Right ventricle myocardium superior (tissue), 1 donor: ENCODE measurements at places on chromosomes 2 and 18.

- DNase-seq = no peak
These were observed 190.3 kb upstream of the SLC8A1 start for GRCh38 chr2:40642237-40642636.

DNA sequence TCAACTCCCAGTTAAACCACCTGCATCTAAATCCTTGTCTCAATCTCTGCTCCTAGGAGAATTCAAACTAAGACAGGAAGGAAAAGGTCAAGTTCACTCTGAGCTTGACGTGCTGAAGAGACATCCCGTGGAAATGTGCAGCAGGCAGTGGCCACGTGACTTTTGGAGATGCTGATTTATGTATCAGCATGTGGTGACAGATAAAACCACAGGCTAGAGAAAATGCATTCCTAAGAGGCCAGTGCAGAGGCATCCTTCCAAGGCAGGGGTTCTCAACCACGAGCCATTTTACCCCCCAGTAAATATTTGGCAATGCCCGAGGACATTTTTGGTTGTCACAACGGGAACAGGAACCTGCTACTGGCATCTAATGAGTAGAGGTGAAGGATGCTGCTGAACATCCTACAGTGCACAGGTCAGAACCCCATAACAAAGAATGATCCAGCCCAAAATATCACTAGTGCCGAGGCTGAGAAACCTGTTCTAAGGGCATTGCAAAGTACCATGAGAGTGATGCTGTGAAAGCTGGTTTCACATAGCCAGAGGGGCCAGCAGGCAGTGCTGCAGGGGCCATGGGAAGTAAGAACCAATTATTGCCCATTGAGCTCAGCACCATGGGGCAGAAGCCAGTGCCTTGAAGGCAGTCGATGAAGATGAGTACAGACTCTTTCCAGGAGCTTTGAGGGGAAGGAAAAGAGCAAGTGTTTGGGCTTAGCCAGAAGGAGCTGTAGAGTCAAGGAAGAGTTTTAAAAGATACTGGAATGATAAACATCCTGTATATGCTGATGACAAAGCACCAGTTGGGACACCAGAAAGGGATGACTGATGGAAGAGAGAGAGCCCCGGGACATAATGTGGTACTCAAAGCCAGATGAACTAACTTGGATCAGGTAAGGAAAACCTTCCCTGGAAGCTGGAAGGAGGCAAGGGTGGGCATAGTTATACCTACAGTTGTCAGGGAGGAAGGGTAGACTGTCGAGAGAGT, 174.6 kb downstream of the HAUS1 start:
- no peak for DNase-seq

DNA sequence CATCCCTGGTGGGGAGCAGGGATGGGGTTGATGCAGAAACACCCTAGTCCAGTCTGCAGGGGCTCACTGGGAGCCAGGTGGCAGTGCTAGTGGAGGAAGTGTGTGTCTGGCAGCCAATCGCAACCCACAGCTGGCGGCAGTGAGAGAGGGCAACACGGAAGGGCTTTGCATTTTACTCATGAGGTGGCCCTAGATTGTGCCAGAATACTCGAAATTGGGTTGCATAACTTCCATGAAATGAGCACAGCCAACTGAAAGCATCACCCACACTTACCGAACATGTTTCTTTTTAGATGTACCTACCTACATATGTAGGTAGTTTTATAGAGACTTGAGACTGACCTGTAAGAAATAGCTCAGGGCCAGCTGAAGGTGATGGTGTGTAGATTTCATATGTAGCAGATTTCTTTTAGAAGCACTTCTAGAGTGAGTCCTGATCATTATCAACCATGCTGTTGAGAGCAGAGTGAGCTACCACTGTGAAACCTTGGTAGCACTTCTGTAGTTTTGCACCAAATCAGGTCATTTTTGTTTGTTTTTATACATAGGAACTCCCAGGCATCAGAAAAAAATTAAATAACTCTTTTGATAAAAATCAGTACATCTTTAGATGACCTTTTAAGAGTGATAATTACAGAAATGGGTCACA, 13.0 kb downstream of the IL18R1 start:
- no peak for DNase-seq

- no peak for DNase-seq
These were observed 15.9 kb downstream of the EFEMP1 start for GRCh38 chr2:55907686-55908085.

DNA sequence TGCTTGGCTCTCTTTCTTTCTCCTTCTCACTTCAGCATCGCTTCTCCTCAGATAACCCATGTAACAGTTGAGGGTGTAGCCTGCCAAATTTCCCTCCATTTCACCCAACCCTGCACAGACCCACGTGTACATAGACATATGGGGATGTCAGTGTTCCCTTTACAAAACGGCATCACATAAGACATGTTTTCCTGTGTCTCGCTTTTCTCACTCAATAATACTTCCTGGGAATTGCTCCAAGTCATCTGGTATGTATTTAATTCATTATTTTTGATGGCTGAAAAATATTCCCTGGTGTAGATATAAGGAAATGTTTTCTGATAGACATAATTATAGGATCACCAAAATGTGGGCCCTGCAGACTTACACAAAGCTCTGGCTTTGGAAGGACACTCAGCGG, 176.8 kb downstream of the LOXHD1 start:
- no peak for DNase-seq

GRCh38 chr2:73020657-73021370, 50.7 kb downstream of the SFXN5 start:
- DNase-seq = no peak

DNA sequence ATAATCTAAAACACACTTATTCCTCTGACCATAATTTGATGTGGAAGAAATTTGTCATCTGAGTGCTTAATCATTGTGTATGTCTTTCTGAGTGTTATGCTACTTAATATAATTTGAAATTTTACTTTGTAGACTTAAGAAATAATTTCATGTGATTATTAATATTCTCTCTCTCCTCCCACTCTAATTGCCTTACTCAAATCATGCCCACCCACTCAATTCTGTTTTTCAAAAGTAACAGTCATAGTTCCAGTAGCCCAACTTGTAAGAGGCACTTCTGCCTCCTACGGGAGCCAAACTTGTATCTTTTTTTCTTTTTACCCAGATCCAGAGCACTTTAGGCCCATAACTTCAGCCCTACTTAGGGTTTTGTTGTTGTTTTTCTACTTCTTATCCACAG, 18.5 kb upstream of the KYNU start:
- no peak for DNase-seq

GRCh38 chr2:12686708-12687283, 29.9 kb upstream of the TRIB2 start:
- DNase-seq = no peak

DNA sequence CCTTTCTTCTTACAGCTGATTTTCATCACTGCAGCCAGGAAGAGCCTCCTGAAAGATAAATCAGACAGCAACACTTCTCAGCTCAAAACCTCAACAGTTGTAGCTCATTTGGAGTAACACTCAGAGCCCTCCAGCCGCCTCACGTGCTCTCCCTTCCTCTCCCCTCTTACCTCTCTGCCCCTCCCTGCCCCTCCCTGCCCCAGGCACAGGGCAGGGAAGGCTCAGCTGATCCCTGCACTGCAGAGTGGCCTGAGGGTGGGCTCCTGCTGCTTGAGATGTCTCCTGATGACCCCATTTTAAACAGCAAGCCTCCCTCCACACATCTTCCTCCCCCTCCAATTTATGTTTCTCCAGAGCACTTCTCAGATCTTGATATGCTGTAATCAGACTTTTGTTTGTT, 54.4 kb downstream of the SH3YL1 start:
- no peak for DNase-seq

GRCh38 chr2:162537651-162538050, 193.7 kb downstream of the GCA start:
- no peak for DNase-seq

- no peak for DNase-seq
These were observed 57.8 kb upstream of the NEUROD1 start for GRCh38 chr2:181738074-181738473.

DNA sequence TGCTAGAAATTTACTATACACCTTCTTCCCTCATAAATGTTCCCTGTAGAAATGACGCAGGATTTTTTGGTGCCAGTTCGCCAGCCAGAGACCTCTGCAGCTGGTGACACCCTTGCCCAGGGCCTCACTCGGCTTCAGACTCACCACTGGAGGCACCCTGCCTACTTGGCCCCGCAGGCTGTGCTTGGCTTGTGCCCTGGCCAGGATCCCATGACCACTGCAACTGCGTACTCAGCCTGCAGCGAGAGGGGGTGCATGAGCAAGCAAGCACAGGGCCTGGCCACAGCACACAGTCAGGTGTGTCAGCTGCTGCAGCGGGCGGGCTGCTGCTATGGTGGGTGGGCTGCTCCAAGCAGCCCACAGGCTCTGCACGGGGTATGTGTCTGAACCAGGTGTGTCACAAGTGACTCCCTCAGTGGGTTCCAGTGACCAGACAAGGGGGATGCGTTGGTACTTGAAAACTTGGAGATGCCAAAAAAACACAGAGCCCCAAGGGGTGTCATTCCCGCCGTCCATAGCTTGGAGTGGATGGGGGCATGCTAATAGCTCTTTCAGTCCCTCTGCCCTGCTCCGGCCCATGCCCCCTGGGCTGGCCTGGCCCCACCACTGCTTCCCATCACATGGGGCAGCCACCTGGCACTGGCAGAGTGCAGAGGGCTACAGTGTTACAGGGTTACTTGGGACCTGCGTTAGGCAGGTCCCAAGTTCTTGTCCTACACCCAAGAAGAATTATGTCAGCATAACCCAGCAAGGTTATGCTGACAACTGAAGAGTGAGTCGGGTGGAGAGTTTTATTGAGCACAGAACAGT, 46.6 kb upstream of the TANC1 start:
- DNase-seq = no peak

DNA sequence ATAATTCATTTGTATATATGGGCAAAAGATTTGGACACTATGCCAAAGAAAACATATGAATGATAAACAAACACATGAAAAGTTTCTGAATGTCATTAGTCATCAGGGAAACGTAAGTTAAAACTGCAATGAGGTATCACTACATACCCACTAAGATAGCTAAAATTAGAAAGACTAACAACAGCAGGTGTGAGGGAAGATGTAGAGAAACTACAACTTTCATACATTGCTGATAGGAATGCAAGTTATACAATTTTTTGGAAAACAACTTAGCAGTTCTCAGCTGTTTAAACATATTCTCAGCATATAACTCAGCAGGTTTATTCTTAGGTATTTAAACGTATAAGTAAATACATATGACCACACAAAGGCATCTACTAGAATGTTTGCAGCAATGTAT, 563.5 kb upstream of the KLHL29 start:
- no peak for DNase-seq

DNA sequence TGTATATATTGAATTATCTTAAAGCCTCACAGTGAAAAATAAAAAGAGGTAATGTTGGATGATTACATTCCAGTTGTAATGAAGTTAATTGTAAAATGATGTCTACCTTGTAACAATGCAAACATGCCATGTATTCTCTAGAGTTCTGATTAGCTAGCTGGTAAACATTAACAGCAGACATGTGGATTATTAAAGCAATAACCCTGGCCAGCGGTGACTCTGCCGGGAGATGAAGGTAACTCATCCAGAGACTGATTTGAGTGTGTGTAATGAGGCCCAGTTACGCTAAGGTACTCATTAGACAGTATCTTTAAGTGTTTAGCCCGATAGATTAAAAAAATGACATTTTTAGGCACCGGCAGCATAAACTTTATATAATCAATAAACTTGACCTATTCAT, 79.6 kb upstream of the REV1 start:
- DNase-seq = no peak

GRCh38 chr2:98149333-98149697, 62.3 kb downstream of the VWA3B start:
- no peak for DNase-seq

GRCh38 chr2:134845719-134846118, 7.3 kb downstream of the ACMSD start:
- no peak for DNase-seq

DNA sequence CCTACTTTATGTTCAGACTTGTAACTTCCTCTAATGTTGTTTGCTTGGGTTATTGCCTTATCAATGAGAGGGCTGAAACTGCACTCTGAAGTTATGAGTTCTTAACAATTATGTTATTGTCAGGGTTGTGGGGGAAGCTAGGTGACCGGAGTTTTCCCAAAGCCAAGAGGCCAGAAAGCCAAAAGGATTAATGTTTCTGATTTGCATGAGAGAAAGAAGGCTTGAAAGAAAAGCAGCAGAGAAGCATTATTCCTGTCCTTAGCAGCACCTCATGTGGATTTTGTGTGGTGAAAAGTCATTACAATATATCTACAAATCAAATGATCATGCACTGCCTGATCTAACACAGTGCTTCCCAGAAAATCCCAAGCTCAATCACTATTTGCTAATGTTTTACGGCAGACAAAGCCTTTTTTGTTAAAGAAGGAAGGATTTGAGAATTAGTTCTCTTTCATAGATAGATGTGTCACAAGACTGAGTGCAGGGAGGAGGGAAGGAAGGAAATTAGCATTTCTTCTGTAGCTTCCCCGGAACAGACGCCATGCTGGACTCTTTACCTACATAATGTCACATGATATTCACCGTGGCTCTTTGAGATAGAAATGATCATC, 203.2 kb downstream of the ALK start:
- no peak for DNase-seq

GRCh38 chr2:223602972-223603371, 811 bp upstream of the SCG2 start:
- no peak for DNase-seq

DNA sequence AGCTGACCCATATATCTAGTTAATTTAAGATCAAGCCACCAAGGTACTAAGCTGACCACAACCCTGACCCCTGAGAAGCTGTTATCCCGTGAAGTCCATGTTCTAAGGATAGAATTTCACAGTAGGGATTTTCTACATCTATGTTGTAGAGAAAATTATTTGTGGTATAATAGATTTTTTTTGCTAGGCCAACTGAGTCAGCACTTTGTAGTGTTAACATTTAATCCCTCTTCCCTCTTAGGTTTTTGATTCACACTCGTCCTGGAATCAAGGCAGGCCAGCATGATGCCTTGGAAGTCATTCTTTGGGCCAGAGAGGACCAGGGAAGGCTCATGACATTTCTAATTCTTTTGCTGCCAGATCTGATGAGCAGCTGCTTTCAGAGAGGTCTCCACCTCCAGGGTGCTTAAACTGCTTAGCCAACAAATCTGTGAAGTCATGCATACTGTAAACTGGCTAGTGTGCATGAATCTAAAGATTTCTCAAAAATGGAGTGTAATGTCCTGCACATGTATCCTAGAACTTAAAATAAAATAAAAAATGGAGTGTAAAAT, 102.5 kb downstream of the RBM43 start:
- no peak for DNase-seq

DNA sequence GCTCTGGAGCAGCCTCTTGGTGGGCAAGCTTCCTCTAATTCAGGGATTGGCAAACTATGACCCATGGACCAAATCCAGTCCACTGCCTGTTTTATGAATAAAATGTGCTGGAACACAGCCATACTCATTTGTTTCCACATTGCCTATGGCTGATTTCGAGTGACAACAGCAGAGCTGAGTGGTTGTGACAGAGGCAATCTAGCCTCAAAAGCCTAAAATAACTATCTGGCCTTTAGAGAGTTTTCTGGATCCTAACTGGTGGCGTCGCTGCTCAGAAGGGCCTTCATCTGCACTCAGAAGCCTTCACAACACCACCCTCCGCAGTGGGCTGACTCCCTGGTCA, 147.1 kb downstream of the CCBE1 start:
- no peak for DNase-seq
